NCI-H1048 (cell line): ENCODE measurements at places on chromosomes 3 and 15.

- no peak for DNase-seq
Observed at GRCh38 chr15:70474471-70475406, 288.6 kb downstream of the UACA start.

- DNase-seq = no peak
Observed at GRCh38 chr15:98616397-98616796, 31.9 kb upstream of the IGF1R start.

- DNase-seq = no peak
Observed at GRCh38 chr3:62632510-62633294, 242.5 kb downstream of the CADPS start.

DNA sequence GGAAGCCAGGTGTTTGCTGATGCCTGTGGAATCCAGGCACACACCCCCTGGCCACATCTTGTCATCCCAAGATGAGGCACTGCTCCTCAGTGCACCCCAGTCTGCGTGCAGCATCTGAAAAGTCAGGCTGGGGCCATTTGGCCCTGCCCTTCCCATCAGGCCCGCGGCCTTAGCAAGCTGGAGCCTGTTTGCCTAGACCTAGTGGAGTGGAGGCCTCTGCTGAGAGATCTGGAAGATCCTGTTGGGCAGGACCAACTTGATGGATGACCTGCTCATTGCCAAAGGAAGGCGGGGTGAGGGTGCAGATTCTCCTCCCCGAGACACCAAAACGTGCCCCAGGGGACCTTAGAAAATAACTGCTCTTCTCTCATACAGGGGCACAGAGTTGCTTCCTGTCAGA is 220.2 kb downstream of the SHQ1 start:
- DNase-seq = no peak

GRCh38 chr15:77032647-77033416 is 37.9 kb downstream of the PSTPIP1 start:
- DNase-seq = no peak
